ENCODE measurements at places on chromosomes 3 and 15.

DNA sequence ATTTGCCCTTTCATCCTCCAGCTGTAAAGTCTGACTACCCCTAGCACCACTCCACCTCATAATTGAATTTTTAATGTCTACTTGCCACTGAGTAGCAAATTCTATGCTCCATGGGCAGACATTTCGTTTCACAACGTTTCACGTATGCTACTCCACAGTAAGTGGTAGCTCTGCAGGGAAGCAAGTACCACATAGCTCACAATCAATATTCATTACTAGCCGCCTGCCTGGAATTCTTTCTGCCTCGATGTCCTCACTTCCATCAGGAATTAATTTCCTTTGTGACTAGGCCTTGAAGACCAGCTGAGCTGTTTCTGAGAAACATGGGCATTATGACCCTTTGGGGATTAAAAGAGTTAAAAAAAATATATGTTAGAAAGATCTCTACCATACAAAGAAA is 15.3 kb downstream of the NPTN start:
- DNase-seq, result no peak

- DNase-seq, result peak; percentile 42
Observed at GRCh38 chr15:75732809-75733451, 20.3 kb upstream of the CSPG4 start.

- no peak for DNase-seq
Observed at GRCh38 chr3:67647390-67647878, 7.0 kb downstream of the SUCLG2 start.

DNA sequence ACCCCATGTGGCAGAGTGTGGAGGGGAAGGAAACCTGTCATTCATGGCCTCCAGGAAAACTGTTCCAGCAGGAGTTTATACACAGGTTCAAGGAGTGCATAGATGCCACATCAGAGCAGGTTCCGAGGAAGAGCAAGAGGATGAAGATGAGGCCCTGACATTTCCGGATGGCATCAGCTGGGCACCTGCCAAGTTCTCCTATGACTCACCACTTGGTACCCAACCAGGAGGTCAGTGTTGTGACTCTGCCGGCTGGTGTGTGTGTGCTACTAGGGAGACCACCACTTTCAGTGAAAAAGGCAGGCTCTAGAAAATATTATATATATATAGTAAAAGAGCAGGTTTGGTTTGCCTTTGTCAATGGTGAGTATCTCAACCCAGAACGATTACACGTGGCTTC is 69.3 kb downstream of the NTRK3 start:
- no peak for DNase-seq

DNA sequence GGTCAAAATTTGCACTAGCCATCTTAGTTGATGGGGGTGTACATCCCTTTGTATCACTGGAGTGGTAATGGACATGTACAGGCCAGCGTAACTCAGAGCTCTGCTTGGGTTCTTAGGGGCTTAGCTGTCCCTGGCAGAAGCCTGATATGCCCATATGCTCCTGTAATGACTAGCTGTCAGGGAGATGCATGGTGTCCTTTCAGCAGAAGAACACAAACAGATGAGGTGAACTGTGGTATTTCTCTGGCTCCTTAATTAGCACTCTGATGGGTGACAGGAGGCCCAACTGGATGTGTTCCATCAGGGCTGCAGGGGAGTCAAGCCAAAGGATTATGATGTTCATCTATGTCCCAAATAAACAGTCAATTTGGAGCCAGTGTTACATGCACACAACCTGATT is 774.5 kb downstream of the AGBL1 start:
- DNase-seq, result no peak

DNA sequence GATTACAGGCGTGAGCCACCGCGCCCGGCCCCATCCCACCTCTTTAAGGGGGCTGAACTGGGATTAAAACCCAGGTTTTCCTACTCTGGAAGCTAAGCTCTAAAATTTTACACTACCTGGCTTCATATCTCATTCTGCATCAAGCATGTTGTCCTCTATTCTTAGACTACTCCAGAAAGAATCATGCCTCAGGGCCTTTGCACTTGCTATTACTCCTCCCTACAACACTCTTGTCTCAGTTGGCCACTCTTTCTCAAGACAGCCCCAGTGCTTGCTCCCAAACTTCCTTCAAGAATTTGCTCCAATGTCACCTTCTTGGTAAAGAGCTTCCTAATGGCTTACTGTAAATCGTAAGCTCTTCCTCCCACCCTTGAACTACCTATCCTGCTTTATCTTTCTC is 521.7 kb downstream of the MAGI1 start:
- no peak for DNase-seq

- DNase-seq, result no peak
Observed at GRCh38 chr3:24529210-24529609, 34.6 kb upstream of the THRB start.

DNA sequence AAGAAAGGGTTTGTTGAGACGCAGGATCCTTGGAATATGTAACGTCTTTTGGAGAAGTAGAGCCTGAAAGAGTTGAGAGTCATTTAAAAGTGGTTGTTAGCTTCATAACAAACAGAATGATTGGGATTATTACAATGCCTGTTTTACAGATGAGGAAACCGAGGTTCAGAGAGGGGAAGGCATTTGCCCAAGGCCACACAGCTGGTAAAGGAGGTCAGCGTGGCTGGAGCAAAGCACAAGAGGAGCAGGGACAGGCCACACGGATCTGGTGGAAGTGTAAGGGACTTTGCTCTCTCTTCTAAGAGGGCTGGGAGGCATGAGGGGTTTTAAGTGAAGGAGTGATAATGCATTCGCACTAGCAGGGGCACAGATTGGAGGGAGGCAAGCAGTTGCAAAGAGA is 6.2 kb upstream of the OXTR start:
- no peak for DNase-seq

- no peak for DNase-seq
Observed at GRCh38 chr3:24506966-24507775, 12.5 kb upstream of the THRB start.

DNA sequence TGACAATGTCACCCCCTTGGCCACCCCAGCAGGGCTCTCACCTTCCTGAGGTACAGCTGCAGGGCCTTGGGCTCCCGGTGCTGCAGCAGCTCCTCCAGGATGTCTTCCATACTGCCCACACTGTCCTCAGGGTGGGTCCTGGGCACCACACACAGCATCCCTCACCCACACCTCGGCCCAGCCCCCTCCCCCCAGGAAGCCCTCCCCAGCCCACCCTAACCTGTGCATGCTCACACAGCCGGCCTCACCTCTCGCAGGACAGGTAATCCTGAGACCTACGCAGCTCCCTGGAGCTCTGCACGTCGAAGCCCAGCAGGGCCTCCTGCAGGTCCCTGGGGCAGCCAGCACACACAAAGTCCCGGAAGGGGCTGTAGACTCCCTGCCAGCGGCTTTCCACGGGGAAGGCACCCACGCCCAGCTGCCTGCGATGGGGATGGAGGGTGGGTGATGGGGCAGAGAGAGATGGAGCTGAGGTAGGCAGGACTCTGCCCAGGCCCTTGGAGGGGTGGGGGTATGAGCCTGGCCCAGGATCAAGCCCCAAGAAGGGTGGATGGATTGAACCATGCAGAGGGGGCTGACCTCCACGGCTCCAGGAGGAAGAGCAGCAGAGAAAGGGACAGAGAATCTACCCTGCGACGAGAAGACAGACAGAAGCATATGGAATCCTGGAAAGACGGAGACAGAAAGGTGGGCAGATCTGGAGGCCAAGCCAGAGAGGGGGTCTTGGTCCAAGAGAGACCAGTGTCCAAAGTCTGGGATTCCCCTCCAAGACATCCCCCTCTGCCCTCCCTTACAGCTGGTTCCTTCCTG is 16.7 kb downstream of the ALS2CL start:
- DNase-seq, result no peak

DNA sequence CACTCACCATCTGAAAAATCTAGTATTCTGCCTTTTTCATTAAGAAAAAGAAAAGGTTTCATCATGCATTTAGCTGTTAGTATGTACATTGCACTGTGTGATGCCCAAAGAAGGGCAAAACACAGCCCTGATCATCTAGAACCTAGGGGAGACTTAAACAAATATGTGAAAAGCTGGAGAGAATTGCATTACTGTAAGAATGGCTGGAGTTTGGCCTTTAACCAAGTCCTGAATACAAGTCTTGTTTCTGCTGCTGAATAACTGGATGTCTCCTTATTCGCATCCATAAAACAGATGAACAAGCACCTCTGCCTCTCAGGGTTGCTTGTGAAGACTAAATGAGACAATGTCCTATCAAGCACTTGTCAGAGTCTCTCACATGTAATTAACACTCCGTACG is 233.4 kb upstream of the LRTM1 start:
- no peak for DNase-seq

GRCh38 chr3:195227871-195228270 is 43.1 kb downstream of the XXYLT1 start:
- no peak for DNase-seq

GRCh38 chr15:86193716-86194380 is 114.2 kb downstream of the AGBL1 start:
- no peak for DNase-seq

- DNase-seq, result no peak
Observed at GRCh38 chr15:91549581-91549980, 303.9 kb upstream of the SLCO3A1 start.

DNA sequence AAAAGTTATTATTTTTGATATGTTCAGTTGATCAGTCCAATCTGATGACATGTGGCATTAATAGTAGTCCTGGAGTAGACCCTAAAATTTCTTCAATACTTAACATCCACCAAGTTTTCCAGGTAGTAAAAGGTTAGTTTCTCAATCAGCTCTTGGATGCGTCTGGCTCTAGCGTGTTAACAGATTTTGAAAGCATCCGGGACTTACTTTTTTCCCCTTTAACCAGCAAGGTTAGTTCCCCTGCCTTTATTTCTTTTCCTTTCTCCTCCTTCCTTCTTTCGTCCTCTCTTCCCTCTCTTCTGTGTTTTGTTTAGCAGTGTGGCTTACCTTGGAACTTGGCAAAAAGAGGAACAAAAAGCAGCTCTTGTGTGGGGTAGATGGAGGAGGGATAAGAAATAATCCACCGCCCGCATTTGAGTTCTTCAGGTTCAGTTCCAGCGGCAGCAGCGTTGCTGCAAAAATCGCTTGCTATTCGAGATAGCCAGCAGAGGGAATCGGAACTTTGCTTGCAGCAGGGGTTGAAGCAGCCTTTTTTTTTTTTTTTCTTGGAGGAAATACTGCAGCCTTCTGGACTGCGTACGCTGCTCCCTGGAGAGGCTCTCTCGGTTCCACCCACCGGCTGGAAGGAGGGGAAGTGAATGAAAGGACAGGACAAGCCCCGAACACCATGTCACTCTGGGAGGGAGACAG is at the start of gene RBMS3:
Gene RBMS3 (plus strand): TSS at position 668 of the 690 bp plus-strand sequence.
- no peak for DNase-seq

DNA sequence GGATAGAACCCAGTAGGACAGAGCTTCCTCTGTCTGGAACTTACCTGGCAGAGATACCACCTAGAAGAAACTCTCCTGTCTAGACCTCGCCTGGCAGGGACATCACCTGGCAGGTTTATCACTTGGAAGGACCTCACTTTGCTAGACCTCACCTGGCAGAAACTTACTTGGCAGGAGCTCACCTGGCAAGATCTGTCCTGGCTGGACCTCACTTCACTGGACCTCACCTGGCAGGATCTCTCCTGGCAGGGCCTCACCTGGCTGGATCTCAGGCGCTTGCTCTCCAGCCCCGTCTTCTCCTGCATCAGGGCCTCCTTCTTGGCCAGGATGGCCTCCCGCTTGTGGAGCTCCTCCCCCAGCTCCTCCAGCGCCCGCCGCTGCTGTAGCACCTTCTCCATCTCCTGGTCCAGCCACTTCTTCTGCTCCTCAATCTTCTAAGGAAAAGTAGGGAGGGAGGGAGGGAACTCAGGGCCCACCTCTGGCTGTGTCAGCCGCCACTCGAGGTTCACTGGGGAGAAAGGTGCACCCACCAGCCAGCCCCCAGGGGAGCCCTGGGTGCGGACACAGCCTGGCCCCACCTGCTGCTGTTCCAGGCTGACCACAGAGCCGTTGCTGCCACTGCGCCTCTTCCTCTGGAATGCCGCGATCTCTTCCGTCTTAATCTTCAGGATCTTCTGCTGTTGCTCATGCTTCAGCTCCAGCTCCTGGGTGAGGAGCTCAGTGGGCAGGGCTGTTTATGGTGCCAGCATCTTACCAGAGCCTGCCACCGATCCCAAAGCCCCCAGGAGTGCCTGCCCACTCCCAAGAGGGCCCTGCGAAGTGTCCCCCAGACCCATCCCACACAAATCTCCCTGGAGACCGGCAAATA is 22.5 kb downstream of the KIF7 start:
- no peak for DNase-seq

DNA sequence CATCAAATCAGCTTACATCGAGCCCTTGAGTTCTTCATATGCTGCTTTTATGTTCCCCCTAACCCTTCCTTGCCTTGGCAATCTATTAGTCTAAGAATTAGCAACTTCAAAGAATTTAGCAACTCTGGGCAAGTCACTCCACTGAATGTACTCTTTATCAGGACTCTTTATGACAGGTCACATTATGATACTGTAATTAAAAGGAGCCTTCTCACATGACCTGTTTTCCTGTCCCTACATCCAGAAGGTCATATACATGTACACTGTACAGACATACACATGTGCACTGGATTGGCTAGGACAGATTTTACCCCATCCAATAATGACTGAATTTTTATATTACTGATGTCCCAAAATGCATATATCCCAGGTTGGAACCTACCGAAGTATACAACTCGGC is 463.1 kb downstream of the SHQ1 start:
- no peak for DNase-seq

DNA sequence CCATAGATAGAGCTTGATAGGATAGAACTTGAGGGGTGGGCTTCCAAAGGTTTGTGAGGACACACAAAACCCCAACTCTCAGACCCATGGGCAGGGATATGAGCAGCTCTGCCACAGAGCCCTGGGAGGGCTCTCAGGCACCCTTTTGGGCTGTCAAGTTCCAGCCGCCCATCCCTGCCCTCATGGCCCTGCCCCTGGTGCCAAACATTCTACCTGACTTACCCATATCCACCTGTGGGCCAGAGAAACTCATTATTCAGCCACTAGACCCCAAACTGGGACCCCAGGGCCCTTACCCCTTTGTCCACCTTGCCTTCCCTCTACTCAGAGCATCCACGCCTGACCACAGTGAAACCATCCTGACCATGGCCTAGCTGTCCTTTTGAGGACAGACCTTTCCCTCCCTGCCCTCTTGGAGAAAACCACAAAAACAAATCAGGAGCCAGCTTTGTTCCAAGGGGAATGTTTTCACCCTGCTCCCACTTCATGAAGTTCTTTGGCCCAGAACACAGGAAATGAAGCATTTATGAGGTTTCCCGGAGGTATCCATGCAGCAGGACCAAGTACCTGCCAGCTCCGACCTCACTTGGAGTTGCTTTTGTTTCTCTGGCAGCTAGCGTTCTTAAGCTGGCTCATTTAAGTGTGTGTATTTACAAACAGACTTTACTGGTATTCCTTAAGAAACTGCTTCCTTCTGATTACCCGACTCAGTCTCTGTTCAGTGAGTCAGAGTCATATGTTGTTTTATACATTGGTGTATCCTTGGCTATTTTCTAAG is 34.2 kb upstream of the GALNT15 start:
- no peak for DNase-seq

Data from CD4-positive, alpha-beta T cell treated with Interleukin-1 beta for 1 hour (primary cell).